NB4 (cell line): ENCODE measurements at places on chromosomes 4 and X.
A peak's percentile ranks its signal among the peaks of the same experiment; 100 is the strongest.

DNA sequence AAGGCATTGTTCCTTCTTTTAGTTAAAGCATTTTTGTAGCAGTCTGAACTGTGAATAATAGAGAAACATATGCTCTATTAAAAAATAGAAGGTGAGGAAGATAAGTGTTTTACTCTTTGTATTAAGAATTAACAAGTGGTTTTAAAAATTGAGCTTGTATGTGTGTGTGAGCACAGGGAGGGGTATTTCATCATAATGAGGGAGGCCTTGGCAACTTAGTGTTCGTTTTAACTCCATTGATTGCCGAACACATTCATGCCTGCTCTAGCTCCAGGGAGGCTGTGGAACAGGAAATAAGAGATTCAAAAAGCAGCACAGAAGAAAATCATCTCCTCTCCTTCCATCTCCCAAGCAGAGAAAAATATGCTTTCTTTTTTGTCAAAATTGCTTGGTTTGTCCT, 14.8 kb downstream of the SHROOM3 start:
- no peak for DNase-seq

GRCh38 chr4:71941001-71941400, 90.8 kb upstream of the NPFFR2 start:
- DNase-seq, result peak; percentile 43

GRCh38 chr4:150773729-150774449, 191.9 kb downstream of the MAB21L2 start:
- DNase-seq, result no peak

- DNase-seq, result no peak
These were observed 12.3 kb downstream of the SASH3 start for GRCh38 chrX:129791961-129792570.

- DNase-seq, result no peak
These were observed 300.5 kb upstream of the PABPC4L start for GRCh38 chr4:134501973-134502643.

GRCh38 chr4:175109933-175110332, 191.8 kb downstream of the ADAM29 start:
- DNase-seq, result peak; percentile 12

DNA sequence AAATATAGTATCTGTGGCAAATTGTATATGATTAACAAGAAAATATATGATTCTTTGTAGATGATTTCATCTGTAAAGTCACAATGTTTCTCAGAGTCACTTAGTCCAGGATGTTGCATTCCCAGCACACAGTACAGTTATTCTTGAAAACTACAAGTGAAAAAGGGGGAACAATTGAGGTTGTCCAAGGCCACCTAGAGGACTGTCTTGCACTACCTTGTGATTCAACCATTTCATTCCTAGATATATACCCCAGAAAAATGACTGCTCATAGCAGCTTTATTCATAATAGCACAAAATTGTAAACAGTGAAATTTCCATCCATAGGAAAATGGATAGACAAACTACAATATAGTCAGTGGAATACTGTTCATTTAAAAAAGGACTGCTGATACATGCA, 16.0 kb downstream of the C4orf33 start:
- no peak for DNase-seq

DNA sequence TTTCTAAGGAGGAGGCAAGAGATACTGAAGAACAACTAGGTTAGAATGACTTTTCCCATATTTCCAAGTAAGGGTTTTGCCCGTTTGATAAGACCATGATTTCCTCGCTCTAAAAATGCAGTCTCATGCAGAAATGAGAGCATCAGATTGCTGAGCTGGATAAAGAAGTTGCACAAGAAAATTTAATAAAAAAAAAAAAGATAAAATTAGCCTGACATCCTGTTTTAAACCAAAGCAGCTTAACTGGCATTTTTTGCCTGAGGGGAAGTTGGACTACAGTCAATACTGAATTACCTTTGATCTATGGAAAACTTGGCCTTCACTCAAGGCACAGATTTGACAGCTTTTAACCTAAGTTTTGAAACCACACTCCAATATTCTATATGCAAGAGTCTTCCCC, 208.4 kb downstream of the GASK1B start:
- DNase-seq, result no peak

DNA sequence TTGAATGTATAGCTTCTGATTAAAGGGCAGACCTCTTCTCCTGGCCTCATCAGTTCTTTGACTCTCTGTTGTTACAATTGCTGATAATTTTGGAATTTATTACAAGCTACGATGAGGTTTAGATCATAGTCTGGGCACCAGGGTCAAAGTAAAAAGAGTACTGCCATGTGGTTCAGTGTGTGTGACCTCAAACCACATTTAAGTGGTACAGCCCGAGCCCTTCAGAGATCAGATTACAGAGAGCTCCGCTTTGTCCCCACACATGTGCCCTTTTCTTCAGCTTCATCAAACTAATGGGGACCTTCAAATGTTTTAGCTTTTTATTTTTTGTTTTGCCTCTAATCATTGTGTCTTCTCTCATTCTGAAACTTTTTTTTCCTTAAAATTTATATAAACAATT, 37.1 kb downstream of the SPANXN2 start:
- no peak for DNase-seq

GRCh38 chrX:42546800-42547199, 231.2 kb downstream of the PPP1R2C start:
- no peak for DNase-seq

DNA sequence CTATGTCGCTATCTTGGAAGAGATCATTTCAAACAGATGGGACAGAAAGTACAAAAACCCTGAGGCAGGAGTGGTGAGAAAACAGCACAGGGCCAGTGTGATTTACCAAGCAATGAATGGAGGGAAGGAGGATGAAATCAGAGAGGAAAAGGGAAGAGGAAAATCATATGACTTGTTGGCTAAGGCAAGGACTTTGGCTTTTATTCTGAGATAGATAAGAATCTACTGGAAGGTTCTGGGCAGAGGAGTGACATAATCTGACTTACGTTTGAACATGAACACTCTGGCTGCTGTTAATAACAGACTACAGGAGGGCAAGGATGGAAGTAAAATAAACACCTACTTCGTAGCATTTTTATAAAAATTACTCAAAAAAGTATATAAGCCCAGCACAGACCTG, 207.8 kb upstream of the SLC7A11 start:
- DNase-seq, result no peak

GRCh38 chrX:43525901-43526610, 130.0 kb upstream of the MAOA start:
- no peak for DNase-seq

- no peak for DNase-seq
These were observed 262.6 kb downstream of the ADGRL3 start for GRCh38 chr4:61462451-61463326.

GRCh38 chr4:83150653-83151330, 36.3 kb upstream of the PLAC8 start:
- DNase-seq, result no peak

- DNase-seq, result peak; percentile 9
These were observed 246.8 kb upstream of the NWD2 start for GRCh38 chr4:36997727-36998126.

DNA sequence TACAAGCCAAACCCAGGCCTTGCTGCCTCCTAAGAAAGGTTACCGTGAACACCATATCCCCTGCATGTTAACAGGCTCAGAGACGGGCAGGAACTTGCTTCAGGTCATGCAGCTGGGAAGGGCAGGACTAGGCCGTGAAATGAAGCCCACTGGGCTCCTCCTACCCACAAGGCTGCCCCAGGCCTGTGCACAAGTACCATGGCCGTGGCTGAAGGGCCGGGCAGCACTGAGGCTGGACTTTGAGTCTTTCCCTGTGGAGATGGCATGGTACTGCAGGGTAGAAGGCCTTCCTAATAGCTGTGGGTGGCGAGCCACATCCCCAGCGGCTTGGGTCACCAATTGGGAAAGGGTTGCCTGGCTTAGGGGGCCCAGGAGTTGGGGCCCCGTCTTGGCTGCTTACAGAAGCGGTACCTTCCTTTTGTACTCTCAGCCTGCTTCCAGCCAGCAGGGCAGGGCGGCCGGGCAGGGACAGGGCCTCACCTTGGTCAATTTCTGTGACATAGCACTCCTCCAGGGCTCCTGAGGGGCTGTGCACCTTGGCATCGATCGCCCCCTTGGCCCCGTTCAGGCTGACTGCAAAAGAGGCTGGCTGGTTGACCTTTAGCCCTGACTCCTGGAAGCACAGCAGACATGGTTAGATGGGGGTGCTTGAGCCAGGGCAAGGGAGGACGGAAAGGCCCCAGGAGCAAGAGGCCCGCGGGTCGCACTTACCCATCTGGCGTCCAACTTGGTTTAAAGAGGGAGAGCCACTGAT, 23.8 kb downstream of the FLNA start:
- DNase-seq, result no peak

DNA sequence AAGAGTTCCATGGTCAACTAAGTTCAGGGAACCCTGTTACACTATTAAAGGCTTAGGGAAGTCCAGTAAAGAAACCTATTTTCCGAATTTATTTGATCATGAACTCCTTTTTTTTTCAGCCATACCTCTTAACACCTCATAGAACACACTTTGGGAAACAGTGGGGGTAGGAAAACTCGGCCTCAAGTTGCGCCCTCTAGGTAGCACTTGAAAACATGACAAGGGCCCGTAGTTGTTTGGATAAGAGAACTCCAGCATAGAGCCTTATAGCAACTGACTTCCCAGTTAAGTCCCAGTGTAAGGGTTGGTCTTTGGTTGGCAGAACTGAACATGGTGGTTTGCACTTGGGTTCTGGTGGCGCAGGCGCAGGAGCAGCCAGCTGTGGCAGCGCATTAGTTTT, 14.4 kb downstream of the OGT start:
- DNase-seq, result no peak

DNA sequence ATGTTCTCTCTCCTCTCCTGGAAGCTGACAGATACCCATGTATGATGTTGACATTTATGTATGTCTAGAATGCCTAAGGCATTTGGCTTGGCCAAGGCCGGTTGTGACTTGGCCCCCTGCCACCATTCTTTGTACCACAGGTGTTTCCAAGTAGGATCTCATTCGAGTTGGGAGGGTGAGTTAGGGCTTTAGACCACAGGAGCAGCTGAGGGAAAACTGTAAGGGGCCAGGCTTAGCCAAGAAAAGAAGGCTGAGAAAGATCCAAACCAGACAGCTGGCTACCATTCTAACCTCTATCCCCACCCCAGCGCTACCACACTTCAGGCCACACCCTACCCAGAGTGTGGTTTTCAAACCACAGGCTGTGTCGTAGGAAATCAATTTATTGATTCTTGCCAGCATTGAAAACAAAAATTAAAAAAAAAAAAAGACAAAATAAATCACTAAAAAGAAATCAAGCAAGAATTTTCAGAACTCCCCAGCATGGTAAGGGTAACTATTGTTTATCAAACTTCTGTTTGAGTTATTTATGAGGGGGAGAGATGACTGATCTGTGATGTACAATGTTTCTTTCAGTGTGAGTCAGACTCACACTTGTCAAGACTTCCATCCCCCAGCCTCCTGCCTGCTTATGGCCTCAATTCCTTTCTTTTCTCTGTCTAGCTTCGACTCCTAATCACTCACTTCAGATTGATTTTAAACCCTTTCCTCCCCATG, 9.9 kb downstream of the TMSB4X start:
- peak; percentile 68 for DNase-seq

- DNase-seq, result no peak
These were observed 51.4 kb upstream of the IL13RA1 start for GRCh38 chrX:118675966-118676349.
